ENCODE measurements at places on chromosomes 12 and 14.

DNA sequence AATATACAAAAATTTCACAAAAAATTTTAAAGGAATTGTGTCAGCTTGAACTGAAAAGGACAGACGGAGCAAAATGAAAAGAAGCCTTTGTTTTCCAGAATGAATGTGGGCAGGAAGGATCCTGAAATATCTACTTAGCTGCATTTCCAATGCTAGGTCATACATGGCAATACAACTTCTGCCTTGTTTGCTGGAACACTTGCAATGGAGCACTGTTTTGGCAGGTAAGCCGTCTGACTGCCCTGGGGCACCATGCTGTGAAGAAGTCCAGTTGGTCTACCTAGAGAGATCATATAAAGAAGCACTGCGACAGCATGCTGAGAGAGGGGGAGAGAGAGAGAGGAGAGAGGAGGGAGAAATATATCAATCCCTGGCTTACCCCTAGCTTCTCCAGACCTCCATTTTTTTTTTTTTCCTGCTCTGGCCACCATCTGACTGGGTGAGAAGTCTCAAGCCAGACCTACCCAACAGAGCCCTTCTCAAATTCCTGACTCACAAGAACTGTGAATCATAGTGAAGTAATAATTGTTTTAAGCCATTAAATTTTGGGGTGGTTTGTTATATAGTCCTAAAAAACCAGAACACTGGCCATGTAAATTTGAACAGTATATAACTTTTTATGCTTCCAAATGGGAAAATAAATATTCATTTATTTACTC is 97.1 kb upstream of the PRICKLE1 start:
- no peak for DNase-seq

DNA sequence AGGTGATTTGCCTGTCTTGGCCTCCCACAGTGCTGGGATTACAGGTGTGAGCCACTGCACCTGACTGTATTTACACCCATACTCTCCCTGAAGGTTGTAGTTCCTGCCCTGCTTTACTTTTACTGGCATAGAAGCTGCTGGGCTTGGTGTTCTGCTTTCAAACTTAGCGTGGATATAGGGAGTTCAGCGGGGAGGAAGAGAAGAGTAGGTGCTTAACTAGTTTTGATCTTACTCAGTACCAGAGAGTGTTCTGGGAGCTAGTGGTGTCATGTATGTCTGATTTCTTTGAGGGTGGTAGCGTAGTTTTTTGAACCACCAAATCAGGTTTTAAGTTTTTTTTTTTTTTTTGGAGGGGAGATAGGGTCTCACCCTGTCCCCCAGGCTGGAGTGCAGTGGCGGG is 13.8 kb downstream of the RCOR1 start:
- no peak for DNase-seq

GRCh38 chr12:1796515-1797010 is 23.8 kb upstream of the LRTM2 start:
- peak; percentile 51 for DNase-seq

GRCh38 chr14:51457843-51458562 is 193.7 kb upstream of the FRMD6 start:
- DNase-seq: no peak

DNA sequence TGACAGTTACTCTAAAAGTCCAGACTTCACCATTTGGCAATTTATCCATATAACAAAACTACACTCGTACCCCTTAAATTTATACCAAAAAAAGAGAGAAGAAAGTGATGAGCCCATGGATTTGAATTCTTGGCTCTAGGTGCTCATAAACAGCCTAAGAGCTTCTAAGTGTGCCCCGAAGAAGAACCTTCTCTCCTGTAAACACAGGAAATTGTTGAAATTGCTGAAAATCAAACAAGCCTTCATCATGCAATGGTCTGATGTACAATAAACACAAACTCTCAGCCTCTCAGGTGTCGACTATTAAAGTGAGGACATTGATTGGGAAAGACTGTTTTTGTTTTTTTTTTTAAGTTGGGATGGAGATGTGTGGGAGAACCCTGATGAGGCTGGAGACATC is 21.8 kb downstream of the PDE6H start:
- DNase-seq: no peak

DNA sequence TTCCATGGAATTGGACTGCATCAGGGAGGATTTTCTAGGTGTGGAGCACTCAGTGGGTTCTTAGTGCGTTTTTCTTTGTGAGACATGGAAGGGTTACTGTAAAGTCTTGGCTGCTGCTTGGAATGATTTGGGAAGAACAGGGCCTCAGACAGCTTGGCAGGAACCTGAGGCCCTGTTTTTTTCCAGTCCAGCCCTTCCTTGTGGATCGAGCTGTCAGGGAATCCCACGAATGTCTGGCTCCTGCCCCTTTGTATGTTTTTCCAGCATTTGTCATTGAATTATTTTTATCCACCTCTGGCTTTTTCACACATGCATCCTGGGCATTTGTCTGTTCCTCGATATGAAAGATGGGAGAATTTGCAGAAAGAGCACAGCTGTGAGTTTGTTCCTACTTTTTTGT is 158.5 kb downstream of the TGFB3 start:
- DNase-seq: peak; percentile 96

DNA sequence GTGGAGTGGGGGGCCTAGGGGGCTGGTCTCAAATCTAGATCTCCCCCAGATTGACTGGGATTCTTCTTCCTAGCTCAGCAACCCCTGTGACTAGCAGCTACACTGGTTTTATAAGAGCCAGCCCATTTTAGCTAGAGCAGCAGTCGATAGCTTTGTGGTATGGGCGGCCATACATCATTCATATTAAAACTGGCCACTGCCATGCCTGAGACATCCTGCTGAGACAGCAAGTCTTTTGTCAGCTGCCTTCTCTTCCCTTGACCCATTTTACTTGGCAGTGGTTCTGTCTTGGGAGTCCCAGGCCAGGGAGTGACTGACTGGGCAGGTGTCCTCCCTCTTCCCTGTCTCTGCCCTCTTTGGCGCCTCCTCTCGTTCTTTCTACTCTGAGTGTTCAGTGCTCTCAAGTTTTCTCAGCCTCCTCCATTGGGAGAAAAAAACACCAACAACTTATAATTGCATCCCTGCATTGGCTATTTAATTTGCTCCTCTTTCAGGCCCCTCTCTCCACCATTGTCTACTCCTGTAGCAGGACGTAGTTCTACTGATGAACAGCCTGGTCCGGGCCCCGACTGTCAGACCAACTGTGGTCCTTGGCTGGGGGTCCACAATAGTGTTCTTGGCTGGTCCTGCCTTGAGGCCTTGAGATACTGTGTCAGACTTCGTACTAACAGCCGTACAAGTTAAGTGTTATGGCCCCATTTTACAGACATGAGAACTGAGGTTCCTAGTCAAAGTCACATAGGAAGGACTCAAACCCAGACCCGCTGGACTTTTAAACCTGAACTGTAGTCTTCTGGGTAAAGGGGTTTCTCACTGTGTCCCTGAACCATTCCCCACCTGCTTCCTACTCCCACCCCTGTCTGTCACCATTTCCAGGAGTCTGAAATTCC is 18.3 kb upstream of the JDP2 start:
- DNase-seq: peak; percentile 84

DNA sequence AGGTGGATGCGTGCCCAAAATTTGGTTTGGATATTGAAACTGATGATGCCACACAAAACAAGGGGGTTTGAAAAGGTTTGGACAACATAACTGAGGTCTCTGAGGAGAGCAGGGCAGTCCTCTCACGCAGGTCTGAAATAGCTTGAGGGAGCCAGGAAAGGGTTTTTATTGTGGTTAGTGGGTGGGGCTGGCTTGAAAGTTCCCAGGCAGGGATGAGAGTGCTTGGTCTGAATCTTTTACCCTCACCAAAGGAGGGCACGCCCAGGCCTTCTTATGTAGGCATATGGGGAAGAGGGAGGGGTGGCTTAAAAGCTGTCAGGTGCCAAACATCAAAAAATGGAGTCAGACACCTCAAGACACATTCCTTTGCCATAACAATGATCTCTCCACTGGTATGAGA is 493.1 kb upstream of the CCDC196 start:
- no peak for DNase-seq

GRCh38 chr14:96811265-96811664 is 14.1 kb downstream of the VRK1 start:
- no peak for DNase-seq

DNA sequence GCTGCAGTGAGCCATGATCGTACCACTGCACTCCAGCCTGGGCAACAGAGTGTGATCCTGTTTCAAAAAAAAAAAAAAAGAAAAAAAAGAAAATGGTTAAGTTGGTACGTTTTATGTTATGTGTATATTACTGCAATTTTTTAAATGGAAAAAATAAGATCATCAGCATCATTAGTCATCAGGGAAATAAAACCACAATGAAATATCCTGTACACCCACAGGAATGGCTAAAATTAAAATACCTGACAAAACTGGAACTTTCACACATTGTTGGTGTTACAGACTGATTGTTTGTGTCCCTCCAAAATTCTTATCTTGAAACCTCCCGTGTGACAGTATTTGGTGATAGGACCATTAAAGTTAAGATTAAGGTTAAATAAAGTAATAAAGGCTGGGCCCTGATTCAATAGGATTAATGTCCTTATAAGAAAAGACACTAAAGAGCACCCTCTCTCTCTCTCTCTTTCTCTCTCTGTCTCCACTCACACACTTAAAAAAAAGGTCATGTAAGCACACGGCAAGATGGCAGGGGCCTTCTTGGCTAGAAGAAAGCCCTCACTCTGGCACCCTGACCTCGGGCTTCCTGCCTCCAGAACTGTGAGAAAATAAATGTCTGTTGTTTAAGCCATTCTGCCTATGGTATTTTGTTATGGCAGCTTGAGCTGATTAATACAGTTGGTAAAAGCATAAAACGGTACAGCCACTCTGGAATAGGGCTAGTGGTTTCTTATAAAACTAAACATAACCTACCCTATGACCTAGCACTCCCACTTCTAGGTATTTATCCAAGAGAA is 48.3 kb upstream of the ZFP36L1 start:
- no peak for DNase-seq

GRCh38 chr12:162467-163307 is 51.3 kb downstream of the SLC6A12 start:
- DNase-seq: no peak

- no peak for DNase-seq
These were observed 36.1 kb downstream of the SNX6 start for GRCh38 chr14:34593740-34594375.

- peak; percentile 33 for DNase-seq
These were observed 287.5 kb downstream of the FOXN3 start for GRCh38 chr14:89129570-89129969.
